HepG2 (cell line): ENCODE measurements at places on chromosomes 12 and 14.

DNA sequence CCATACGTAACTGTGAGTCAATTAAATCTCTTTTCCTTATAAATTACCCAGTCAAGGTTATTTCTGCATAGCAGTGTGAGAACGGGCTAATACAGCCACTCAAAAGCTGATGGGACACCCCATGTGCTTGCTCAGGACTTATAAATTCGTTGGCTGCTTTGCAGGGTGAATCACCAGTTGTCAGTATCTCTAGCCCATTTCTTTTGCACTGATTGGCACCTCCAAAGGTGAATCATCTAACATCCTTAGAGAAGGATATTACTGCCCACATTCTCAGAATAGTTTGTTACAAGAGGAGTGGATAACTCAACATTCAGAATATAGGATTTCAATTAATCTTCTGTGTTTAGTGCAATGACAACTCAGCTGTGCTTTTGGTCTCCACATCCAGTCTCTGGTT, 601.5 kb downstream of the KCNH5 start:
- DNase-seq: no peak

- DNase-seq: no peak
These were observed 32.4 kb downstream of the MAX start for GRCh38 chr14:65069874-65070413.

- no peak for DNase-seq
These were observed 13.0 kb downstream of the ATG14 start for GRCh38 chr14:55398679-55399078.

GRCh38 chr14:52025310-52025709, 36.0 kb downstream of the RTRAF start:
- DNase-seq: no peak

DNA sequence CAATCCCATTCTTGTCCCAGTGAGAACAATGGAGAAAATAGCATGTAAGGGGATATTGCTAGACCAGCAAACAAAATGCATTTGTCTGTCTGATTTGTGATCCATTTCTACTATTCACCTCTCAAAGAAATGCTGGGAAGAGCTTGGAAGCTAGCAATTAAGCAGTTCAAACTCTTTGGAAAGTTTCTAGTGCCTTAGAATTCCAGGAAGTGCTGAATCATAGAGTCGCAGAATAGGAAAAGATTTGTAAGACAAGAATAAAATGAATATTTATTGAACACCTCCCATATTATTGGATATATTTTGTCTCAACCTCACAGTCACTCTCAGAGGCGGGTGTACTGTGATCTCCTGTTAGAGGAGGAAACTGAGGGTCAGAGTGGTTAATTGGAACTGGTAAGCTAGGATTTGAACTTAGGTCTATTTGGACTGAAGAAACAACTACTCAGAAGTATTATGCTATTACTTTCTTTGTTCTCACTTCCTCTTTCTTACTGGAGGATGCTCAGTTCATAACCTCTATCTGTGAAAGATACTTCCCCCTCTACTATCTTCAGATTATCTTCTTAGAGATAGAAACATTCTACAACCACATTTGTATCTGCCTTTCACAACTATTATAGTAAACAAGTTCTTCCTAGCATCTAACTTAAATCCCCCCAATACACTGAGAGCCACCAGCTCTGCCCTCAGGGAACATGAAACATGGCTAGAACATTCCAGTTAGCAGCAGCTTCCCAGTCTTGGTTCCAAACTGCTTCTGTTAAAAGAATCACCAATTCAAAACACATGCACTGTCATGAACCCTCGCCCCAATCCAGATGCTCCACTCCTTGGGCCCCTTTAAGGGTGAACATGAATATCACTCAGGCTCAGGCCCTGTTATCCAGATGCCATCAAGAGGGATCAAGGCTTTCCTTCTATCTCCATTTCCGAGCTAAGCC, 64.2 kb downstream of the DRAM1 start:
- DNase-seq: no peak

- DNase-seq: no peak
These were observed 85.5 kb downstream of the USP15 start for GRCh38 chr12:62345667-62346066.

GRCh38 chr14:56185992-56186391, 67.8 kb downstream of the PELI2 start:
- DNase-seq: no peak

DNA sequence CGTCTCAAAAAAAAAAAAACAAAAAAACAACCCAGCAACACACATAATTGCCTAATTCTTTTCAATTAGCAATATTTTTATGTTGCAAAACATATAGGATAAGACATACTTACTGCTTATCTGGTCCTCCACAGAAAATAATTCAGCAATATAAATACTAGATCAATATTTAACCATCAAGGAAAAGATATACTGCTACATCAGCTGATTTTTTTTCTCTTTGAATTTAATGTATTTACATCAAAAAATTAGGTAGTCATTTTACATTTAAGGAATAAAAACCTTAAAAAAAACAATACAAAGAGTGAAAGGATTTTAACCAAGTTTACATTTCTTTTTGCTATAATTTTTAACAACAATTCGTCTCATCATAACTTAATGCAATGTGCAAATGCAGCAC, 28.1 kb downstream of the SPTSSA start:
- no peak for DNase-seq

- DNase-seq: no peak
These were observed 39.8 kb upstream of the FBXO33 start for GRCh38 chr14:39472078-39472477.

DNA sequence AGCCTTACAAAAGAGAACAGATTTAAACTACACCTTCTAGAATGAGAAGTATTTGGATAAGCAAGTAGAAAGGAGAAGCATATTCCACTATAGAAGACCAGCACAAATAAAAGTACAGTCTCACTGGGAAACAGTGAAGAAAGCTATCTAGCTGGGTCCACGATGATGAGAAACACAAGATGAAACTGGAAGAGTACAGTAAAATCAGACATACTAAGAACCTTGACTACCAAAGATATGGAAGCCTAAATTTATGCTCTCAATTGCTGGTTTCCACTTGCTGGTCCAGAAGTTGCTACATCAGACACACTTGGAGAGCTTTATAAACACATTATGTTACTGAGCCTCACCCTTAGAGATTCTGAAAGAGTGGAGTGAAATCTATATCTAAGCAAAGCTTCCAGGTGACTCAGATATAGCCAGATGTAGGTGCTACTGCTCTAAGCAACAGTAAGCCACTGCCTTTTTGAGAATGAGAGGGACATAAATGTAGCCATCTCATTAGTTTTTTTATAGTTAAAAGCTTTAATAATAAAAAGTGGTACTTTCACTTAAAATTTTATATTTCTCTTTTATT, 96.3 kb upstream of the BBS10 start:
- DNase-seq: no peak

GRCh38 chr12:31861360-31861759, 97.9 kb upstream of the RESF1 start:
- DNase-seq: no peak

DNA sequence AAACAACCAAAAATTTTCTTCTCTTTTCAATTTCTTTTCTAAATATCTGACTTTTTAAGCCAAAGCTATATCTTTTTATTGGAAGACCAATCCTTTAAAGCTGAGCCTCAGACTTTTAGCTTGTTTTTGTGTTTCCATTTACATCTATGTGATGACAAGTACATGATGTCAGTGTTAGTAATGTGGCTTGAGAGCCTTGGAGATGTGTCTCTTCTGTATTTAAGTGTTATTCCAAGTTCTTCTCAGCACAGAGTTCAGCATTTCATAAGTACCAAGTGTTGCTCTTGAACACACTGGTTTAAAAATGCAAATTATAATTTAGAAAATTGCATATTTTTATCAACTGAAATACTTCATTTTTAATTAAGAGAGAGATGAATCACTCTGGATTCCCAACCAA, 948.9 kb upstream of the FLRT2 start:
- no peak for DNase-seq

GRCh38 chr12:114152890-114153289, 186.8 kb upstream of the RBM19 start:
- DNase-seq: no peak

DNA sequence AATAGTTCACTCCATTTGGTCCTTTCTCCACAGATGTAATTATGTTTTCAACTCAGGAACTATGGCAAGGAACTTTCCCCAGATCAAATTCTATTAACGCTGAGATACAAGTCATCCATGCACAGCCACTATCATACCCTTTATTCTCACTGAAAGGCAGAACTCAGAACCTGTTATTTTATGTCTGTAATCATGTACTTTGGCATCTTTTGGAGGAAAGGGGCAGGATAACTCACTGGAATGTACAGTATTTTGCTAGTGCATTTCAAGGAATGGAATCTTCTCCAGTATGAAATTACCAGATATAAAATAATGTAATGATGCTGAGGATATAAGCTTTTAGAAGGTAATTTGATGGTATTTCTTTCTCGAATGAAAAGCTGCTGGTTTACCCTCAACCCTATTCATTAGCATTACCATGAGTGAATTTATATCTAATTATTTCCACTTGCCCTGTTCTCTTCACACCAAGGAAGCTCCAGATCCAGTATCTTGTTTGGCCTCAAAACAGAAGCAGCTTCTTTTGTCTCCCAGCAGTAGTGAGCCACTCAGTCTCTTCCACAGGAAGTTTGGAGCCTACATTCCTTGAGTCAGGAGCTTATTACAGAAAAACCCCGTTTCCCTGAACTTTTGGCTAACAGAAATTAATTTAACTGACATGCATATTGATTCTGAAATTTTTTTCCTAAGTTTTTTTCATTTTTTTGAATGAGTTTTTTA, 10.0 kb upstream of the AMHR2 start:
- DNase-seq: no peak

DNA sequence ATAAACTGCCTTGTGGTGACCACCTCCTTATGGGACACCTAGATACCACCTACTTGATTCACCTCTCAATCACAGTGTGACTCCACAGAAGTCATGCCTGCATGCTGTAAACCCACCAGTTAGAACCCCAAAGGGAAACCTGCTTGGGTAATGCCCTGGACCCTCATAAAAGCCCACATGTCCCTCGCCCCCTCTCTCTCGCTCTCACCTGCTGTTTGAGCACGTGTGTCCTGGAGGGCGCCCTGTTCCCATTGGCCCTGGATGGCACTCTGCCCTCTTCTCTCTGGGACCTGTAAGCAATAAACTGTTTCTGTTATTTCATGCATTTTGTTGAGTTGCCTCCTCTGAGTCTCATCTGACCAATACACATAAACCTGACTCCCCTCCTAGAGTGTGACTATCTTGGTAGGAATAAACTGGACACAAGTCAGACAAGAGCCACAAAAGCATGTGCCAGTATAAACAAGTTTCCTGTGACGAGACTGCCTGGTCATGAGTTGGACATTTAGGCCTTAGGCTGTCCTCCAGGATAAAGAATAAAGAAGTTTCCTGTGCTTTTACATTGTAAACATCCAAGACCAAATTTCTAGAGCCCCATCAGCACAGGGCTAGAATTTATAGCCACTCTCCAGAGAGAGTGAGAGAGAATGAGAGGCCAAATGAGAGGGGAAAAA, 8.6 kb downstream of the IFI27L2 start:
- DNase-seq: no peak

DNA sequence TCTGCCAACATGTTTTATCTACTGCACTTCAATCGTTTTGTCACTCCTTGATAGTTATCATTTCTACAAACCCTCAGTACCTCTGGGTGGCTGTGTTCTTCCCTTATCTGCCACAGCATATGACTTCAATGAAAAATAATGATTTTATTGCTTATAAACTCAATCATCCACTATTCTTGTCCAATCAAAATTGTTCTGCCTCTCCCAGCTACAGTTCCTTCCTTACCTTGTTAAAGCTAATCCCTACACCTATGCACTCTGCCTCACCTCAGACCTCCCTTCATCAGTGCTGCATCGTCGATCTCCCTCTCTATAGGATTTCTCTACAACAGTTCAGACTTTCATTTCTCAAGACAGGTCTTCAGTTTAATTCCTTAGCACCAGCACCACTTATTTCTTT, 58.8 kb downstream of the ERGIC2 start:
- no peak for DNase-seq

DNA sequence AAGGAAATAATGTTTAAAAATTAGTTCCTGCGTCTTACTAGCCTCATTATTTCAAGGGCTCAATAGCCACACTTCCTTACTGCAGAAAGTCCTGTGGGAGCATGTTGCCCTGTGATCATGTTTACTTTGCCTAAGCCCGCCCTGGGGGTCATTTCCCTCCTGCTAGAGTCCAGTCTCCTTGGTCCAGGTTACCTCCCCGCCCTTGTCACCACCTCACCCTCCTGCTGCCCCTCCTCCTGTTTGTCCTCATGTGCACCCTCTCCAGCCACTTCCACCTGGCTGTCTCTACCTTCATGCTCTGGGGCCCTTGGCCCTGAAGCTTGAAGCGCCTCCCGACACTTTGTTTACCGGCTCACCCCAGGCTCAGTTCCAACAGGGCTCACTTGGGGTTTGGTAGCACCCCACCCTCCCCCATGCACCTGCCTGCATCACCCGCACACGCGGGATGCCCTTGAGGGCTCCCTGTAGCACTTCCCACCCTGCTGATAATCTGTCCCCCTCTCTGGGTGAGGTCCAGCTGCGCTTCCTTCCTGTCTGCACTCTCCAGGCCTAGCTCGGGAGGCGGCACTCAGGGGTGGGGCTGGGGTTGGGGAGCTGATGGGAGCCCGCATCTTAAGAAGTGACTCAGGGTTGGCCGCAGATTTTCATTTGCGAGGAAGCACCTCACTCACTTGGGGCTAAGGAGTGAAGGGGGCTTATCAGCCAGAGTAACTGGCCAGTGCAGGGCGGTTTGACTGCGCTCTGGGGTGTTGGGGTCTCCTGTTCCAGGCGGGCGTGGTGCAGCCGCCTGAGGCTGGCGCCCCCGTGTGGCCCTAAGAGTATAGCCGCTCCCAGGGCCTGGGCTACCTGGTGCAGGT, 40.1 kb downstream of the SMIM41 start:
- peak; percentile 70 for DNase-seq

DNA sequence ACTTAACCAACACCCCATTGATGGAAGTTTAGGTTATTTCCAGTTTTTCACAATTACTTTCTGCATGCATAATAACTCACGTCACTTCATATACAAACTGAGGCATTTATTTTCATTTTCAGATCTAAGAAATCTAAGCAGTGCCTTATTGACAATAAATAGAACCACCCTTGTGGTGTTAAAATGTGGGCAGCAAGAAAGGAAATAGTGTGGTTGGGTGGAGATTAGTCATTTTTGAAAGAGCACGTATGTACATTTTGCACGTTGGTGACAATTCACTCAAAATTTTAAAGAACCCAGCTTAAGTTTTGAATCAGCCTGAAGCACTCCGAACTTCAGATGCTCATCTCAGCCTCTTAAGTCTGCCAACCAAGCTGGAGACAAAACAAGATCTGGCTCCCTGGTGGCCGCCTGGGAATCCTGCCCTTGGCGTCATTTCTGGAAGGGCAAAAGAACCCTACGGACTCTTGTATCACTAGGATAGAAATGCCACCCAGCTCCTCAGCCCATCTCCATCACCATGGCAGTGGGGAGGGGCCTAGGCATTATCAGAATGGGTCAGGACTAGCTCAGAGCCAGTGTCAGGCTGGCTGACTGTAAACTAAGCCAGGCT, 89.5 kb upstream of the BCL2L14 start:
- no peak for DNase-seq

DNA sequence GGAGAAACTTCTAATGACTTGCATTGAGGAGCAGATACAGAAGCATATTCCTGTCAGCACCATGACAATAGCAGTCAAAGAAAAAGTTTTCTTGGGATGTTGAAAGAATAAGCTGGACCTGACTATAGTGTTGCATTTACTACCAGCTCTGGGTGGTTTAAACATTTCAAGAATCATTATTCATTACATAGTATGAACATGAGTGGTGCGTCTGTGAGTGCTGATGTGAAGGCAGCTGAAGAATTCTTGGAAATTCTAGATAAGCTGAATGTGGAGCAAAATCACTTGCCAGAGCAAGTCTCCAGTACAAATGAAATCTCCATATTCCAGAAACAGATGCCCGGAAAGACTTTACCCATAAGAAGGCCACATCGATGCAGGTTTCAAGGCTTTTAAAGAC, 45.0 kb upstream of the STAB2 start:
- no peak for DNase-seq
